Effector memory CD4-positive, alpha-beta T cell (primary cell): ENCODE measurements at places on chromosomes 6 and 20.

DNA sequence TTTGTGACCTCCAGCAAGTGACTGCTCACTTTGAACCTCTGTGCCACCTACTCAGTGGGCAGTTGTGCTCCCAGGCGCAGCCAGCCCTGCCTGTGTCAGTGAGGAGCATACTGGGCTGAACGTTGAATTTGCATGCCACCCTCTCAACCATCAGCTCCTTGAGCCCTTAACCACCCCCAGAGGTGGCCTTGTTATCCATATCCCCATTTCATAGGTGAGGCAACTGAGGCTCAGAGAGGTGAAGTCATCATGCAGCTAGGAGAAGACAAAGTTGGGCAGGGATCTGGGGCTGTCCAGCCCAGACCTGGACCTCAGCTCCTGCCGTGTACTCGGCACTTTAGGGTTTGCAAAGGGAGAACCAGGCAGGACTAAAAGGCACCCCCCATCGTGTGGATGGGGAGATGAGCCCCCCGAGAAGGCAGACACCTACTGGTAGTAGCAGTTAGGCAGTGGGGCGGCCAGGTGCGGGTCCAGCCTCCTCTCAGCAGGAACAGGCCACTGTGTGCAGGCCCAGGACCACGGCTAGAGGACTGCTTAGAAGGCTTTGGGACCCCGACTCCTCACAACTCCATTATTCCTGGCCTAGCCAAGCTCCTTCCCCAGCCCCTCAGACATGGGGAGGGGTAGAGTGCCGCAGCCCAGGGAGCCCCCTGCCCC, 100.8 kb upstream of the MYL9 start:
- DNase-seq: no peak

GRCh38 chr20:1327241-1327653, 1.7 kb downstream of the SDCBP2 start:
- DNase-seq: no peak

DNA sequence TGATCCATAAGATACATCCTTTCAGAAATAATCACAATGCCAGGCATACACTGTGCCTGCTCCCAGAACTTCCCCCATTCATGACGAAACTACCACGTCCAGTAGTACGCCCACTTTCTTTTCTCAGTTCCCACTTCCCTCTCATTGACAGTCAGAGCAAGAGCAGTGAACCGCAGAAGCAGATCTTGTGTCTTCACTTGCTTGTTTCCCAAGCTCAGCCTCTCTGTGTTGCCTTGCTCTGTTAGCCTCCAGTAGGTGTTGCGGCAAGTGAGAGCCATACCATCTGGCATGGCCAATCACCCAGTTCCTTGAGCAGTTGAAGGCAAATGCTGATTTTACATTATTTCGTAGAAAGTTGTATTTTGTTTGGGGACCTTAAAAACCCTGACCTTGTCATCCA, 11.7 kb downstream of the UST start:
- DNase-seq: peak; percentile 8

GRCh38 chr20:16224836-16225235, 348.4 kb downstream of the KIF16B start:
- DNase-seq: no peak

- DNase-seq: no peak
Measured at GRCh38 chr20:38395165-38395564, 40.0 kb downstream of the SNHG17 start.

- no peak for DNase-seq
Measured at GRCh38 chr6:85115376-85115775, 334.5 kb upstream of the NT5E start.

- DNase-seq: no peak
Measured at GRCh38 chr20:4470375-4470774, 251.3 kb upstream of the PRND start.

DNA sequence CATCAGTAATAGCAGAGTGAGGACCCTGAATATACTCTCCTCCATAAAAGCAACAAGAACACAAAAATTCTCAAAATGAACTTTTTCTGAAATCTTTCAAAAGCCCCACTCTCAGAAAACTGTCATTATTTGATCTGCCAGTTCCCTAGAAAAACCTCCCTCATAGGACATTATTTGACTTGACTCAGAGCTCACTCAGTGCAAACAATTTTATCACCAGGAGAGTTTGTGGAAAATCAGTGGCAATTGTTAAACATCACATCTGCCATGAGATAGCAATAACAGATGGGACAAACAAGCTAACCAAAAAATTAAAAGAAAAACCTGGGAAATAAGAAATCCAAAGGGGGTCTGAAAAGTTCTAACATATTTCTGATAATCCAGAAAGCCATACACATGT, 100.0 kb downstream of the ATG5 start:
- DNase-seq: no peak

DNA sequence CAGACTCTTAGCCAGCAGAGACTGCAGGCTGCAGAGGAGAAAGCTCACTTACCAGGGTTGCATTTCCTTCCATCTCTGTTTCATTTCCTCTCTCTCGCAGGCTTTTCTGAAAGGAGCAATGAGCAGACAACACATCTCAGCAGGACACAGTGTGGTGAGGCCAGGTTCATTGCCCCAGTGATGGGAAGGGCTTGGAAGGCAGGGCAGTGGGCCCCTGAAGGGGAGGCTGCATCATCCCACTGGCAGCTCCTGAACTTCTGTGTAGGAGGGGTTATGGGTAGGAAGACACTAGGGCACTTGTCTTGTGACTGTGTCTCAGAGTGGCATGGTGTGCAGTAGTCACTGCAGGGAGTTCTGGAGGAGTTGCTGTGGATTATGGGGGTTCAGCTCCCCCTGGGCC, 246.8 kb downstream of the QKI start:
- no peak for DNase-seq

DNA sequence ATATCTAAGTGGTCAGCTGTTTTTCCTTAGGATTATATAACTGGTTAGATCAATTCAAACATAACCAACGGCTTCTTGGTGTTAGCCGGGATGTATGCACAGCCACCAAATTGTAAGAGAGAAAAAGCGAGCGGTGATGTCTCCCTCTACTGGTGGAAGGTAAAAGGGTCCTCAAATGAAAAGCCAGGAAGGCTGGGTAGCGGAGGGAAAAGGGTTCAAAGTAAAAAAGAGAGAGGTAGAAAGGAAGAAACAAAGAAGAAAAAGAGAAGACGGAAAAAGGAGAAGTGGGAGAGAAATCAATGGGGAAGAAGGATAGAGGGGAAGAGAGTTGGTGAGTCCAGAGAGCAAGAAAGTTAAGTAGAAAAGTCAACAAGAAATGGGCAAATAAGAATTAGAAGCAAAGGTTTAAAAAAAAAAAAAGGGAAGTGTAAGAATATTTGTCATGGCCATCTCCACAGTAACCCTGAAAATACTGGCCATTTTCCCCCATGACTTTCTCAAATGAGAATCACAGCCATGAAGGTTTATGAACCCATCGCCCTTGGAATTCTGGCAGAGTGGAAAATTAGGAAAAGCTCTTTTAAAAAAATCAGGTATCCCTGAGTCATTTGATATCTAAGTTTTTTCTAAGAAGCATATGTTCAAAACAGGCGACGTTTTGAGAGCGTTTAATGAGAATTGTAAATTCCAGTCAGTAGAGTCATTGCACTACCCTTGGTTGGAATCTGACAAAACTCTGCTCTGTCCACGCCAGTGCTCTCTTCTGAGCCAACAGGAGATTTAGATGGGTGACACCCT, 155.6 kb upstream of the SNX9 start:
- DNase-seq: peak; percentile 4

- no peak for DNase-seq
Measured at GRCh38 chr20:57469418-57470211, 55.3 kb downstream of the CTCFL start.

- DNase-seq: no peak
Measured at GRCh38 chr6:169568314-169569087, 133.3 kb downstream of the WDR27 start.

GRCh38 chr6:20246125-20246524, 33.9 kb upstream of the MBOAT1 start:
- DNase-seq: no peak

DNA sequence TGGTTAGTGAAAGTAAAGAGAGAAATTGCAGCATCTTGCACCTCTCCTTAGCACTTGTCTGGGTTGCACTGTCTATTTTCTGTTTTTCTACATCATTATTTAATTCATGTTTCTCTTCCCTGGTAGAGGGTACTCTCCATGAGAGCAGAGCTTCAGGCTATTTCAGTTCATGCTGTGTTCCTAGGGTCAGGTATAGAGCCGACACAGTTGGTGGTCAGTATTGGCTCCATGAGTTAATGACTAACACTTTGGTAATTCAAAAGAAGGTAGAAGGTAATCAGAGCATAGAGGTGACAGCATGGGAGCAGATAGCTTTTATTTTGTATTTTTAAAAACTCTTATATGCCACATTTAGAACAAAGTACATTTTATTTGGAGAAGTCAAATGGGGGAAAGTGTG, 42.7 kb downstream of the RIMS1 start:
- DNase-seq: no peak

GRCh38 chr6:163834226-163834970, 419.9 kb downstream of the QKI start:
- DNase-seq: no peak

- no peak for DNase-seq
Measured at GRCh38 chr20:53829724-53830521, 236.3 kb upstream of the ZNF217 start.

DNA sequence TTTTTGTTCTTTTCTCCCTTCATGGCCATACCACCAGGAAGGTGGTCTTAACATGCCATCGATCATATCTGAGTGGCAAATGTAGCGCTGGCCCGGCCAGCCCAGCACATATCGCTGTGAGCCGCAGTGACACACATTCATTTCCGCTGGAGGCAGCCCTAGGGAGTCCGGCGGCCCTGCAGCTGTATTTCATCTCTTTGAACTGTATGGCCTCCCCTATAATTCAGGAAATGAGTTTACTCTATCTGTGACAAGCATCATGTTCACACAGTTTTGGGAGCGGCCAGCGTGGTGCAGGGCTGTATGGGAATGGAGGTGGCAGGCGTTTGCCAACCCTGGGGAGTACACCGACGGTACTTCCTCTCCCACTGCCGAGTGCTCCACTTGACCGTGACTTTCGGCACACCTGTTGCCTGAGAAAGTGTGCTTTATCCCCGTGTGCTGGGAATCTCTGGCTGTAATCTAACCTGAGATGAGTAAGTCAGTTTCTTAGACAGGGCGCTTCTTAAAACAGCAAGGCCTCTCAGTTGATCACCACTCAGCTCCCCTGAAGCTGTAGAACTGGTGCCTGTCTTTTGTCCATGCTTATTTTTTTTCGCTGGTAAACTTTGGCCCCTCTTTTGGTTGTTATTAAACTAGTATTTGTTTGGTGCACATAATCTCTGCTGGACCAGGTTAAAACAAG, 257.1 kb upstream of the TAB2 start:
- DNase-seq: peak; percentile 31

DNA sequence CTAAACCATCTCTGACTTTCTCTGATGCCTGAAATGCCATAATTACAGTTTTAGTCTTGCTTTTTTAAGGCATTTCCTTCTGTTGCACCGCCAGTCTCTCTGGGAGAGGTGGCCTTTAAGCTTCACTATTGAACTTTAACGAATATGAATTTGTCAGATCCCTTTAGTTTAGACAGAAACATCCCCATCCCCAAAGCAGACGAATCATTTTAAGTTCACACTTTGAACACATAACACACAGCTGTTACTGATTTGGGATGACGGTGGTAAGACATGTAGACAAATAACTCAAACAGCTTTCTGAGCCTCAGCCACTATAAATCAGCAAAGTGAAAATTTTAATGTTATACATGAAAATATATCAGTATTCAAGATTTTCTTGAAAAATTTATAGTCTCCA, 7.2 kb upstream of the IPCEF1 start:
- no peak for DNase-seq

DNA sequence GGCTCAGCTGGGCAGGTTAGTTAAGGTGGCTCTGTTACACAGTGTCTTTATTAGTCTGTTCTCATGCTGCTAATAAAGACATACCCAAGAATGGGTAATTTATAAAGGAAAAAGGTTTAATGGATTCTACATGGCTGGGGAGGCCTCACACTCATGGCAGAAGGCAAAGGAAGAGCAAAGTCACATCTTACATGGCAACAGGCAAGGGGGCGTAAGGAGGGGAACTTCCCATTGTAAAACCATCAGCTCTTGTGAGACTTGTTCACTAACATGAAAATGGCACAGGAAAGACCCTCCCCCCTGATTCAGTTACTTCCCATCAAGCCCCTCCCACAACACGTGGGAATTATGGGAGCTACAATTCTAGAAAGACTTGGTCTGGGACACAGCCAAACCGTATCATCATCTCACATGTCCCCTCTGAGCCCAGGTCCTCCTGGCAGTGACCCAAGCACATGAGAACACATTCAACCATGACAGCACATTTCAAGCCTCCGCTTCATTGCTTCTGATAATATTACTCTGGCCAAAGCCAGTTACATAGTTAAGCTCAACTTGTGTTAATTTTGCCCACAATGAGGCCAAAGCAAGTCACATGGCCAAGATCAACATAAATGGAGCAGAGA, 383.9 kb downstream of the PLCB1 start:
- DNase-seq: no peak
